Activated T-helper 1 cell treated with anti-CD3 and anti-CD28 coated beads, Interleukin-12 subunit alpha, Interleukin-12 subunit beta, Interleukin-2, Interleukin-4 antibody, amounts not matched to agents 30 ng/mL and 10 ng/mL and 1 ng/mL, durations not matched to agents 14 hours and 24 hours and 36 hours (primary cell): ENCODE measurements at places on chromosomes 2 and 18. TPM values are rescaled to one million over a fixed set of nuclear protein-coding genes. Genes with fewer than 3 reads are reported as not detected.

DNA sequence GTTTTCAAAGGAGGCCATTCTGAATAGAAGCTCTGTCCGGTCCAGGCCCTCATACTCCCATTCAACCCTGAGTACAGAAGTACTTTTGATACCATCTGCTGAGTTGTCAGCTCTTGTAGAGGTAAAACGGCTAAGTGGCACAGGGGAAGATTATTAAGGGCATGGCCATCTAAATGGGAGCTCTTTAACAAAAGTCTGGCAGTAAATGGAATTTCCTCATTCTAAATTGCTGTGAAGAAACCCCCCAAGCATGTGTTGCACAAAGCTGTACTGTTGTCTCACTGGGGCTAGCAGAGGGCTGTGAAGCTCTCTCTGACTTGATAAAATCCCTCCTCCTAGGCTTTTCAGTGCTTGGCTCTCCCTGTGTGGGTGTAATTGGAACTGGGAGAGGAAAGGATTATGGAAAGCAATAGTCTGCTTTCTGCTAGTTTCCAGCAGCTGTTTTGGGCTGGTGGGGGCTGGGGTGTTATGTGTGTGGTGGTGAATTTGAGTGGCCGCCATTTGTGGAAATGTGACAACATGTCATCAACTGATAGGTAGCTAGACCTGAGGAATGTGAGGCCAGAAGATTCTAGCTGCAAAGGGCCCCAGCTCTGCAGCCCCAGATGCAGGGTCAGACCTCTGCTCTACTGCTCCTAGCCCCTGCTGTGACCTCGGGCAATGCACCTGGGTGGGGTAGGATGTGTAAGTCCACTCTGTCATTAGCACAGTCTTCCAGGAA, 65.1 kb downstream of the MAP4K4 start:
- H3K27ac ChIP-seq, result no peak overlapping the region
- H3K27me3 ChIP-seq, result no peaks in the 10 kb centered on the region
- peaks cover 6% of the 10 kb centered on the region for H3K36me3 ChIP-seq
- no peak overlapping the region for H3K4me3 ChIP-seq
- H3K4me1 ChIP-seq, result peaks cover 58% of the 10 kb centered on the region
- no peak for DNase-seq

DNA sequence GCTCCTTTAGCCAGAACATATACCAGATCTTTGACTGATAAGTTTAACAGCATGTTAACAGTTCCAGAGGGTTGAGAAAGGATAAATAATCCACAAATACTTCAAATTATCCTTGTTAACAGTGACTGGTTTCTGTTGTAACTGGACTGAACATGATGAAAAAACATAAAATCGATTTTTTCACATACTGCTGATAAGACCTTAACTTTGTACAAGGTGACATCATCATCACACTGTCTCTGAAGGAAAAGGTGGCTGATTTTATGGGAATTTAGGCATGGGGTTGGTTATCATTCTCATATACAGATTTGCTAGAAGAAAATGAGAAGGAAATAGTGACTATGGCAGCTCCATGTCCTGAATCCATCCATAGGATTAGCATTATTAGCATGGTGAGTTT, 36.1 kb downstream of the OTX1 start:
- no peaks in the 10 kb centered on the region for H3K4me1 ChIP-seq
- H3K27me3 ChIP-seq, result no peaks in the 10 kb centered on the region
- DNase-seq, result no peak
- H3K4me3 ChIP-seq, result no peak overlapping the region
- no peaks in the 10 kb centered on the region for H3K36me3 ChIP-seq
- H3K27ac ChIP-seq, result no peak overlapping the region

DNA sequence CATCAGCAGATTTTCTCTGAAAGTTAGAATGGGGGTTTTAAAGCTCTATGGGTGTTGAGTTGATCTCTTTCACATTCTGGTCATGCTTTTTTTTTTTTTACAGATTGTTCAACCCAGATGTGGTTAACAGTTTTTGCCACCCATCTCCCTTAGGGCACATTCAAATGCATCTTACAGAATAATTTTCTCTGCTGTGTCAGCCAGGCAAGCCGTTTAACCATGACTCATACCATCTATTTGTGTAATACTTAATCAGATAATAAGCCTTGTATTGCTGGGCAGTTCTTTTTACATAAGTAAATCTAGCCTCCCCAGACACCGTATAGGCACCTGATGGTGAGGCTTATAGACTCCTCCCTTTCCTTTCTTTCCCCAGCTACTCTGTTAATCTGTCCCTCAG, 62.0 kb downstream of the TGIF1 start:
- H3K27me3 ChIP-seq, result peaks cover 8% of the 10 kb centered on the region
- no peak for DNase-seq
- no peaks in the 10 kb centered on the region for H3K4me1 ChIP-seq
- no peak overlapping the region for H3K4me3 ChIP-seq
- no peaks in the 10 kb centered on the region for H3K36me3 ChIP-seq
- no peak overlapping the region for H3K27ac ChIP-seq

Gene LCT
- total RNA-seq, result 0.41 and 0.42 TPM in 2 replicates

- no peak overlapping the region for H3K27ac ChIP-seq
- peaks cover 16% of the 10 kb centered on the region for H3K27me3 ChIP-seq
- H3K4me3 ChIP-seq, result no peak overlapping the region
- H3K4me1 ChIP-seq, result no peaks in the 10 kb centered on the region
- H3K36me3 ChIP-seq, result no peaks in the 10 kb centered on the region
These were observed 167.6 kb upstream of the ACAA2 start for GRCh38 chr18:49980896-49981295.

Gene MZT2B
- total RNA-seq, result 289 and 294 TPM in 2 replicates
